ENCODE measurements at places on chromosomes 3 and 15. TPM values are rescaled to one million over a fixed set of nuclear protein-coding genes. Genes with fewer than 3 reads are reported as not detected.

Gene SV2B
- total RNA-seq, result 0.33 TPM

Gene TMEM41A
- total RNA-seq, result 9.7 TPM

Gene PLSCR5
- total RNA-seq, result not detected

Gene PPIP5K1
- 45.4 TPM for total RNA-seq

Gene CEP97
- total RNA-seq, result 37.6 TPM

Gene LRRC2
- 2.0 TPM for total RNA-seq

Gene FILIP1L
- total RNA-seq, result 0.36 TPM

Gene KLHL40
- total RNA-seq, result not detected

Gene ADAMTS9
- 4.5 TPM for total RNA-seq

Gene ITIH1
- total RNA-seq, result not detected

Gene NRG4
- total RNA-seq, result under 0.01 TPM

Gene TMEM212
- total RNA-seq, result not detected

Gene TNFAIP8L3
- not detected for total RNA-seq

Gene MFN1
- 34.4 TPM for total RNA-seq

Gene NANOGP8
- total RNA-seq, result not detected

Gene ADAMTS17
- 0.34 TPM for total RNA-seq

Gene LEKR1
- total RNA-seq, result 0.69 TPM

Gene SPESP1
- total RNA-seq, result 2.0 TPM

Gene LTK
- 0.36 TPM for total RNA-seq

Gene PCCB
- 91.2 TPM for total RNA-seq

Gene PP2D1
- total RNA-seq, result not detected

Gene SPATA12
- not detected for total RNA-seq

Gene PPP1R14D
- total RNA-seq, result not detected

Gene FETUB
- total RNA-seq, result not detected

Gene SLC12A1
- 0.15 TPM for total RNA-seq

Gene LMOD3
- total RNA-seq, result not detected

Gene ARID3B
- total RNA-seq, result 2.0 TPM

Gene SLC2A2
- total RNA-seq, result not detected

Gene GOLGA6L7
- not detected for total RNA-seq

Gene CCRL2
- not detected for total RNA-seq

Gene TRIM71
- under 0.01 TPM for total RNA-seq

Gene PATL2
- total RNA-seq, result 4.5 TPM

Gene GPR62
- not detected for total RNA-seq

Gene BTD
- 111 TPM for total RNA-seq

Gene CHRD
- 0.34 TPM for total RNA-seq

Gene TNNC1
- 0.34 TPM for total RNA-seq

Gene ARNT2
- 28.2 TPM for total RNA-seq

Gene PRTG
- 13.3 TPM for total RNA-seq

Gene DOCK3
- total RNA-seq, result under 0.01 TPM

Gene TNIK
- 54.3 TPM for total RNA-seq

Gene TICRR
- total RNA-seq, result 12.0 TPM

Gene GOLGA8M
- not detected for total RNA-seq

Gene SERPINI2
- total RNA-seq, result not detected

Gene ZMAT3
- total RNA-seq, result 19.0 TPM

Gene SUSD5
- 11.7 TPM for total RNA-seq

Gene ZIC1
- not detected for total RNA-seq

Gene PLA2G4E
- not detected for total RNA-seq

Gene TPRA1
- 57.9 TPM for total RNA-seq

Gene MME
- 442 TPM for total RNA-seq

Gene CHRM5
- total RNA-seq, result not detected

Gene MYO1E
- total RNA-seq, result 197 TPM

All from melanocyte of skin (primary cell).